COR-L47 (cell line): ENCODE measurements at places on chromosomes 11 and 22.

DNA sequence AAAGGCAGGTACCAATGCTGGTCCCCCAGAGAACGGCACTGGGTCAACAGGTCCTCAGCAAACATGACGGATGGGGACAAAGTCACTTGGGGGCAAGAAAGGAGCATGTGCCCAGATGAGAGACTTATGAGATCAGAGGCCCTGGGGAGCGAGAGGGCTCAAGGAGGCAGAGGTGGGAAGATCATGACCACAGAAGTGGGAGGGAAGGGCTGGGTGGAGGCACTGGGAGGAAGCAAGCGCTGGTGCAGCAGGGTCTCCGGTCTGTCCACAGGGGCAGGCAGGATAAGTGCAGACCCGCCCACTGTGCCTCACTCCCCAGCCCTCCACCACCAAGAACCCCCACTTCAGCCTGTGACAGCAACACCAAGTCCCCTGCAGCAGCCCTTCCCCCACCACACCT, 10.9 kb downstream of the ELFN2 start:
- no peak for DNase-seq

GRCh38 chr11:94558468-94558867, 8.7 kb upstream of the PIWIL4 start:
- no peak for DNase-seq

GRCh38 chr11:47489395-47489755, 40.4 kb upstream of the RAPSN start:
- DNase-seq, result no peak

DNA sequence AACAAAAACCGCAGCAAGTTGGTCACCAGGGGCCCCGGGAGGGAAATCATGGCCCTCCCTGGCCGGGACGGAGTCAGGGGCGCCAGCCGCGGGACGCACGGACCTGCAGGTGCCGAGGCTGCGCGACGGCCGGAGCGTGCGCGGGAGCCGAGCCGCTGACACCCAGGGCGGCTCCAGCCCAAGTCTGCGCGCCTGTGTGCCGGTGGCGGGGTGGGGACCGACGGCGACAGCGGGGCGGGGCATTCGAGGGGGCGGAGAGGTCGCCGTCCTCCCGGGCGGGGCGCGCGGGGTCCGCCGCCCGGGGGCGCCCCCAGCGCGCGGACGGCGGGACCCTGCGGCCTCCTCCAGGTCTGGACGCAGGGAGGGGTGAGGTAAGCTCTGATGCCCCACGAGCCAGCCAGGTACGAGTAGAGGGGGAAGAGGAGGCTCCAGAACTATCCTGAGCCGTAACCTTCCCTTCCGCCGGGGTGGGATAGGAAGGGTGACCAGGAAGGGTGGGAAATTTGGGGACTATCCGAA, at the start of gene ESAM:
TSS of gene ESAM (minus strand) at position 186 of the 519 bp plus-strand sequence. CDS start at position 50, 136 bp downstream.
- DNase-seq, result no peak

DNA sequence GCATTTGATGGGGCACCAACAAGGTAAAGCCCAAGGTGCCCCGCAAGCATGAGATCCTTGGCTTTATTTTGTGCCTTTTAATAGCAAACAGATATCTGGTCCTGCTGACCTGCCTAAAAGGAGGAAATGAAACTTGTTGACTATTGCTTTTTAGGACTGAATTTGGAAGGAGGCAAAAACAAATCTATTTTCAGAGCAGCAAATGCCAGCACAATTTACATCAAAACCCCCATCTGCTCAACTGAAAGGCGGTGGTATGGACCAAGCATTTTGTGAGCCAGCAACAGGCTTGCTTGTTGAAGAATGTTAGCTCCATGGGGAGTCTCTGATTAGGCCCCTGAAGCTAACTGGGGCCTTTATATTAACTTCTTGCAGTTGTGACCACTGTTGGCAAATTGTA, 192.6 kb upstream of the E2F8 start:
- DNase-seq, result no peak

DNA sequence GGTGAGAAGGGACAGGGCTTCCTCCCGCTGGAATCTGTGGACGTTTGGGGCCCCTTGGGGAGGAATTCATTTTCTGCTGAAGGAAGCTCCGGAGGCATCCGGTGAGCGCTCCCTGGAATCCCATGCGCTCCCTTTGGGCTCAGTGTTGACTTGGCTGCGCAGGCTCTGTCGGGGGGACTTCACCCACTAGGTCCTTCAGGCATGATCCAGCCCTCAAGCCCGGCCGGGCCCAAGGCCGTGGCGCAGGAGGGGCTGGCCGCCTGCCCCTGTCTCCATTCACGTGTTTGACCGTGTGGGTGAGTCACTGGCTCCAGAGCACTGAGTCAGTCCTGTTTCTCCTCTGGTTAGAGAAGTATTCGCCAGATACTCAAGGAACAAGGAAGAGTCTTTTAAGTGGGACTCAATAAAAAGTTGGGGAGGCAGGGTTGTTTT, 1.4 kb downstream of the CTTN start:
- DNase-seq, result no peak

DNA sequence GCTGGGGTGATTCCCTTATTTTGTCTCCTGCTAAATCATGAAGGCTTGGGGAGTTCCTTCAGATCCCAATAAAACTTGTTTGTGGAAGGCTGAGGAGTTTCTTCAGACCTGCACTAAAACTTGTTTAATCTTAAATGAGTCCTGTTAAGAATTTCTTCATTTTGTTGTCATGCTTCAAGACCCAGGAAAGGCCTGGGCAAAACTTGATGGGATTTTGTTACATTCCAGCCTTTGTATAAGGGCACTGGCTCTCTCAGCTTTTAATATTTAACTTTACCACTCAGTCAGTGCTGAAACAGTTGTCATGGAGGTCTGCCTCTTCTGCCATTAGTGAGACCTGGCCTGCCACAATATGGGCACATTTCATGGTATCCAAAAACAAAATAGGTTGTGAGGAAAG, 699.0 kb downstream of the ETS1 start:
- no peak for DNase-seq
